ENCODE measurements at places on chromosomes 3 and 15. TPM values are rescaled to one million over a fixed set of nuclear protein-coding genes. Genes with fewer than 3 reads are reported as not detected.

GRCh38 chr3:139465636-139466035 lies 10.7 kb downstream of the RBP2 start:
- H3K4me3 ChIP-seq, result no peak overlapping the region
- H3K27ac ChIP-seq, result no peak overlapping the region
- H3K36me3 ChIP-seq, result no peaks in the 10 kb centered on the region
- peaks cover 1% of the 10 kb centered on the region for H3K4me1 ChIP-seq

- H3K36me3 ChIP-seq, result no peaks in the 10 kb centered on the region
- no peak overlapping the region for H3K27ac ChIP-seq
- no peak for DNase-seq
- peaks cover 10% of the 10 kb centered on the region for H3K4me1 ChIP-seq
Observed at GRCh38 chr3:71061037-71061436, 522.5 kb downstream of the FOXP1 start.

DNA sequence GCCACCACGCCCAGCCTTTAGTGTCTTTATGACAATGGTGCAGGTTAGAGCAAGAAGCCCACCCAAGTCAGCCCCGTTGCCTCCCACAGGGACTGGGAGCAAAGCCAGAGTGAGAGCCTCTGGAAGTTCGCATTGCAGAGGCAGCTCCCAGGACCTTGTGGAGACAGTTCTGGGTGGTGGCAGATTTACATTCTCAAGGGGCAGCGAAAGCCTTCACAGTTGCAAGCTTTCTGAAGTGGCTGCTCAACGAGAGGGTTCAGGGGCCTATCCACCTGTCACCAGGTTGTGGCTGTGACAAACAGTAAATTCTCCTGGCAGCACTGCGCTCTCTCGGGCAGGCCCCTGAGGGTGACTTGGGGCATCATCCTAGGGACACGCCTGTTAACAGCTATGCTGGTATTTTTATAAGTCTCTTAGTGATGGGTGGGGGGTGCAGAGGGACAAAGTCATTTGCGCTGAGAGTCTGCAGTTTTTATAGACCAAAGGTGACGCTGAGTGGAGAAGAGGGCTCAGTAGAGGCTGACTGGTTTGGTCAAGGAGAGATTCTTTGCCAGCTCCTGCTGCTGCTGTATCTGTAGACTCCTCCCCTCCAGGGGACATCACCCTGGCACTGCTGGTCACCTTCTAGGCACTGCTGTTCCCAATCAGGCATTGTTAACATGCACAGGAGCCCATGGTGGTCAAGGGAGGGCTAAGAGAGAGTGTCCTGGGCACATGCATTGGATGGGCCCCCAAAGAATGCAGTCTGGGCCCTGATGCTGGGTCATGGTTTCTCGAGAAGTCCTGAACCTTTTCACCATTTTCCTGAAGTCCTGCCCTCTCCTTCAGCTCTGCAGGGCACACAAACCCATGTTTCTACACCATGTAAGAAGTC lies 57.5 kb upstream of the KLF13 start:
- H3K27me3 ChIP-seq, result no peaks in the 10 kb centered on the region
- H3K36me3 ChIP-seq, result no peaks in the 10 kb centered on the region
- DNase-seq, result peak; percentile 4
- H3K4me1 ChIP-seq, result no peaks in the 10 kb centered on the region

DNA sequence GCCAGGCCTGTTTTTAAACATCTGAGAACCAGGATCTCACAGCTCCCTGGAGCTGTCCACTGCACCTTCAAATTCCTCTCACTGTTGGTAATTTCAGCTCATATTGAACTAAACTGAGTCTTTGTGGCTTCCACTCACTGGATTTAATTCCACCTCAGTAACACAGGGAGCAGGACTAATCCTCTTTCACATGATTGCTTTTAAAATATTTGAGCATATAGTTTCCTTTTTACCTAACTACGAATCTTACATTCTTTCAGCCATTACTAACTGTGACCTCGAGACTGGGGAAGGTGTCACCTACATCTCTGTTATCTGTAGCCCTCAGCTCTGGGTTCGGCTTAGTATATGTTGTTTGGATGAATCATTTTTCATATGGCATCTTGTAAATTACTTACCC lies 194.3 kb upstream of the C2CD4B start:
- H3K4me1 ChIP-seq, result no peaks in the 10 kb centered on the region
- no peaks in the 10 kb centered on the region for H3K36me3 ChIP-seq
- H3K4me3 ChIP-seq, result no peak overlapping the region
- H3K27ac ChIP-seq, result no peak overlapping the region

GRCh38 chr3:168100777-168101492 lies 5.2 kb upstream of the GOLIM4 start:
- no peaks in the 10 kb centered on the region for H3K27me3 ChIP-seq
- H3K36me3 ChIP-seq, result no peaks in the 10 kb centered on the region
- DNase-seq, result no peak
- no peak overlapping the region for H3K27ac ChIP-seq
- H3K4me3 ChIP-seq, result no peak overlapping the region
- no peaks in the 10 kb centered on the region for H3K4me1 ChIP-seq

DNA sequence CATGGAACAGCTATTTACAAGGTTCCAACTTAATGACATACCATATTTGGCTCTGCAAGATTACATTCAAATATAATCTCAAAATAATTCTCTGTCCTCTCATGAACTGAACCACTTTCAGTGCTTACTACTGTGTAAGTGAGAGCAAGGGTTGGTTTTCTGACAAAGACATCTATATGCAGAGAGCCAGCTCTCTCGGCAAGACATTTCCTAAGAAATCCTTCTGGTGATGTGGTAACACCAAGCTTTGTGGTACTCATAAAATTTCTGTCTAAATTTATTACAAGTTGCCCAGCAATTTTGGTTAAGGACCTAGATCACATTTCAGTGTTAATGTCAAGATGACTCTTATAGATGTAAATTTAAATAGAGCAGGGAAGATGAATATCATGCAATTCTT lies 184.9 kb downstream of the GAP43 start:
- DNase-seq, result no peak
- no peaks in the 10 kb centered on the region for H3K36me3 ChIP-seq

DNA sequence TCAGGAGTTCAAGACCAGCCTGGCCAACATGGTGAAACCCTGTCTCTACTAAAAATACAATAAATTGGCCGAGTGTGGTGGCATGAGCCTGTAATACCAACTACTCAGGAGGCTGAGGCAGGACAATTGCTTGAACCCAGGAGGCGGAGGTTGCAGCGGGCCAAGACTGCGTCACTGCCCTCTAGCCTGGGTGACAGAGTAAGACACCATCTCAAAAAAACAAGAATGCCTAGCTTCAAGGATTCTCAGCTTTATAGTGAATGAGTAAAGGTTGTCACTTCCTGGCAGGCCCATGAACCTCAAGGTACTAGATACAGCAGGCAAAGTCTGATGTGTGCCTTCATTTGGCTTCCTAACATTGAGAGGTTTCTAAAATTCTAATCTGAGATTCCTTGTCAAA lies 14.4 kb downstream of the THOC7 start:
- H3K27me3 ChIP-seq, result no peaks in the 10 kb centered on the region
- no peak overlapping the region for H3K4me3 ChIP-seq
- no peak for DNase-seq

DNA sequence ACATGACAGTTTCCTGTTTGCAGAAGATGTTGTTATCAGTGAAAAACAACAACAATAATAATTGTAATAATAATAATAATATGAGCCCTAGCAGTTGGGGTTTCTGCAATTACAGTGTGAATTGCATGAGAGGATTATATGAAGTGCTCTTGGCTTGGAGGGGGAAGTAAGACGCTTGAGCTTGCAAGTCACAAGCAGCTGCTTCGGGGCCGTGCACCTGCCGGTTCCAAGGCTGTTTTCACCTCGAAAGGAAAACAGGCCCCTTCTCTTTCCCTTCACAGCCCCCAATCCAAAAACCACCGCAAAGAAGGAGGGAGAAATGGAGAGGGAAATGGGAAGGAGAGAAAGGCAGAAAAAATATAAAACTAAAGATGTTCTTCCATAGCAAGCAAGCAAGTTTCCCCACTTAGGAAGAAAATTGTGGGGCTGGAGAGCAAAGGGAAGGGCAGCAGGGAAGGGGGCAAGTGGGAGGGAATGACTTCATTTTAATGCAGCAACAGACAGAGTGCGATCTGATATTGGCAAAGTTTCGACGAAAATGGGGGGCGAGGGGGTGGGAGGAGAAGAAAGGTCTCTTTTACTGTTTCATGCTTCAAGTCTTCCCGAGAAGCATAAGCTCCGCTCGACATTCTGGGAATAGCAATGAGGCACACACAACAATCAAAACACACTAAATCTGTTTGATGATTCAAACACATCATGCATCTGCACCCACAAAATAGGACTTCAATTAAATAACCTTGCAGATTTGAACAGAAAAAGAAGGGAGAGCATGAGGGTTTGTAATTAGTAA lies 284.2 kb upstream of the ATP11B start:
- H3K36me3 ChIP-seq, result no peaks in the 10 kb centered on the region
- DNase-seq, result no peak
- H3K4me3 ChIP-seq, result no peak overlapping the region
- no peak overlapping the region for H3K27ac ChIP-seq

- no peaks in the 10 kb centered on the region for H3K27me3 ChIP-seq
- no peaks in the 10 kb centered on the region for H3K4me1 ChIP-seq
- no peak for DNase-seq
- no peak overlapping the region for H3K27ac ChIP-seq
- H3K4me3 ChIP-seq, result no peak overlapping the region
Observed at GRCh38 chr3:58924578-58924977, 125.2 kb downstream of the CFAP20DC start.

The P2RY1 gene
- 7.2 TPM for total RNA-seq
